CD4-positive, alpha-beta T cell (primary cell): ENCODE measurements at places on chromosomes 5 and 9. TPM values are rescaled to one million over a fixed set of nuclear protein-coding genes. Genes with fewer than 3 reads are reported as not detected.

Gene ANGPTL2
- not detected for total RNA-seq

DNA sequence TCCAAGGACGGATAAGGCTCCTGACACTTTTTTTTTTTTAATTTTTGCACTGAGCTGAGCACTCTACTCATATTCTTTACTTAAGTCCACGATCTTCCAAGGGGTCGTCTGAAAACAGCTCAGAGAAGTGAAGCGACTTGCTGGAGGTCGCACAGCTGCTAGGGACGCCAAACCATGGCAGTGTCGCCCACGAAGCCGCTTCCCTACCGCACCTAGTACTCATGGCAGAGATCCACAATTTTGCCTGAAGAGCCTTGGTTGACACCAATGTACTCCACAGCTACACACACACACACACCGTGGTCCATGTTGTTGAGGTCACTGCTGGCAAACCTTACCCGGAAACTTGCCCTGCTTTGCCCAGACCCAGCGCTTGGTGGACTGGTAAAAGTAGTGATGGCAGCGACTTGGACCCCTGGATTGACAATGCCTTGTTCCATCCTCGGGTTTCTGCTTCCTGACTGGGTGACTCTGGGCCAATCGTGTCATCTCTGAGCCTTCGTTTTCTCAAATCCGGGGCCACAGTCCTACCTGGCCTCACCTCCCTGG lies 521 bp upstream of the SLIT3 start:
- DNase-seq: no peak

Gene JMY
- 73.3 TPM for total RNA-seq

Gene ECSCR
- total RNA-seq: not detected

DNA sequence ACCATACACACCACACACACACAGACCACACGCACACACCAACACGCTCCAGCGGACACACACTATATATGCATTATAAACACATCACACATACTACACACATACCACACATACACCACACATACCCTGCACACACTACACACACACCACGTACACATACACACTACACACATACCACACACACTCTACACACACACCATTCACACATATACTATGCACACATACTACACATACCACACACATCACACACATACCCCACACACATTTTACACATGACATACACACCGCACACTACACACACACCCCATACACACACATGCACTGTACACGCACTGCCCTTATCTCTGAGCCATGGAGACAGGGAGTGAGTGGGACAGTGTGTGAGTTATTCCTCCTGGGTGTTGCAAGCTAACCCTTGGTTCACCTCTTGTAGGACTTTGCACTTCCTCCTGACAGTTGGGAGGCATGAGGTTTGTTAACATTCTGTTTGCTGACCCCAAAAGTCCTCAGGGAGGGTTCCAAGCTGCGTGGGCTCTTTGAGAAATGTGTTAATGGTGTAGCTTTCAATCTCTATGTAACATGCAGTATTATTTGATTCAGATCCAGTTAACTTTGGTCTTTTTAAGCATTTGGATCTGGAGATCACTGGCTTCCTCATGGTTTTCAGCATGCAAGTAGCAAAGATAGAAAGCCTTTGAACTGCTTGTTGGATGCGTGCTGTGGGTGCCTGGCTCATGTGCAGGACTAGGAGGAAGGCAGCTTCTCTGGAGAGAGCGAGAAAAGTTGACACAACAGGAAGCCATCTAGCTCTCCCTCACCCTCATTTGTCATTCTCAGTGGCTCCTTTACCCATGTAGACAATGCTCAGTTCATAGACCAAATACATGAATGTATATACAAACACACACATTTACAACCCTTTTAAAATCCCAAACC lies 13.7 kb downstream of the IL31RA start:
- no peak for DNase-seq

Gene CDX1
- total RNA-seq: not detected
